ENCODE measurements at places on chromosomes 11 and 22.

- DNase-seq: no peak
Observed at GRCh38 chr11:116072133-116072532, 567.9 kb upstream of the CADM1 start.

DNA sequence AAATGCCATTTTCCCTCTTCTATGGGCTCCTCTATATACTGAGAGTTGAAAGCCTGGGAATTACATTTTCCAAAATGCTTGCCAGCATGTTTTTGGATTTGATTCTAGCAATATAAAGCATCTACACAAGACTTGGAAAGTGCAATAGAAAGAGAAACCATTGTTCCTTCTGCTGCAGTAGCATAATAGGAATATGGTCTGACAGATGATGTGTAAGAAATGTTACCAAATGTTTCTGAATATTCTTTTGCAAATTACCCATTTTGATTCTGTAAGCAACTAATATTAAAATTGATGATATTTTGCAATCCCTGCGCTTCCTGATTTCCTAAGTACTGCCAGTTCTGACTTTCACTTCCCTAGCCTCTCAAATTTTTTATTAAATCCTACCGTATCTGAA, 61.6 kb downstream of the CASP12 start:
- DNase-seq: no peak

DNA sequence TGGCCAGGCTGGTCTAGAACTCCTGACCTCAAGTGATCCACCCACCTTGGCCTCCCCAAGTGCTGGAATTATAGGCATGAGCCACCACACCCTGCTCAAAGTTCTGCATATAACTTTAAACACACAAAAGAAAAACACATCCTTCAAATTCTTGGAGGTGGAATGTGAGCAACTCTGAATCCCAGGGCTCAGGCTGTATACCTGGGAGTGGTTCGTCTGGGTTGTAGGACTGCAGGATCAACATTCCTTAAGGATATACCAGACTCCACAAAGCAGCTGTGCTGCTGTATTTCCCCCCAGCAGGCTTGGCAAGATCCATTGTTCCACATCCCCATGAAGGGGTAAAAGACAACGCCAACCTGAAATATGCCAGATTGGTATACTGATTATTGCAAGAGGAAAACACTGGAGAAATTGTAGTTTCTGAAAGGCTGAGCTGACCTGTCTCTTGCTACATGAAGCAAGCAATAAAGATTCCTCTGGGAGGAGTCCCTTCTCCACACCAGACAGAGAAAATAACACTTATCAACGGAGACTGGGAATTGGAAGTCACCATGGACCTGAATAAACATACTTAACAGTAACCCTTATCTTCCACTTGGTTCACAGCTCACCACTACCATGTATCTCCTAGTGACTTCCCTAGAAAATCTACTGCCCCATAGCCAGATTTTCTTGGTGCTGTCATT, 12.2 kb upstream of the RPS3 start:
- no peak for DNase-seq

- DNase-seq: no peak
Observed at GRCh38 chr11:103591554-103591953, 444.9 kb upstream of the DDI1 start.

DNA sequence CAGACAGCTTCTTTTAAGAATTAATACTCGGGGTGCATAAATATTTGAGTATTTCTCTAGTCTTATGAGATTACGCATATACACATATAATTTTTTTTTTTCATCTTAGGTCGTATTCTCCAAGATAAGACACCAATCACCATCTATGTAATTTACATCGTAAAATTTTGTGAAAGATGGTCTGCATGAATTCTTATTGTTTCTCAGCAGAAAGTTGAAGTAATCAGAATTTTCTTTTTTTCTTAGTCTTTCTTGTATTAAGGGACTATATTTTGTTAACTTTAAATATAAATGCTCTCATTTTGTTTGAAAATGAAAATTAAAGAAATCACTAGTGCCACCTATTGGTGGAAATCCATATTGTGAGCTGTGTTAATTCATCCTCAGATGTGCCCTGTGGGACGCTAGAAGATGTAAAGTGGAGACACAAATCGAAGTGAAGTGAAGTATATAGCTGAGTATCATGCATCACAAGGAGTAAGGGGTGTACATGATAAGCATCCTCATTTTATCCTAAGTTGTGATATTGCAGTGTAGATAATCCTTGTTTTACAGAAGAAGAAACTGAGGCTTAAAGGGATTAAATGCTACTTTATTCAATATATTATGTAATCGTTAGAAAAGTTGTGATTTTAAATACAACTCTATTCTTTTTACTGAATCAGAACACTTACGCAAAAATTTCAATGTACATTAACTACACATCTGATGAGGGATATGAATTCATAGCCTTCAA, 2084.3 kb downstream of the LRRC4C start:
- DNase-seq: peak; percentile 2

- DNase-seq: no peak
Observed at GRCh38 chr11:59944720-59945119, 6.5 kb downstream of the OOSP1 start.

- no peak for DNase-seq
Observed at GRCh38 chr11:129790106-129790505, 25.5 kb upstream of the TMEM45B start.

DNA sequence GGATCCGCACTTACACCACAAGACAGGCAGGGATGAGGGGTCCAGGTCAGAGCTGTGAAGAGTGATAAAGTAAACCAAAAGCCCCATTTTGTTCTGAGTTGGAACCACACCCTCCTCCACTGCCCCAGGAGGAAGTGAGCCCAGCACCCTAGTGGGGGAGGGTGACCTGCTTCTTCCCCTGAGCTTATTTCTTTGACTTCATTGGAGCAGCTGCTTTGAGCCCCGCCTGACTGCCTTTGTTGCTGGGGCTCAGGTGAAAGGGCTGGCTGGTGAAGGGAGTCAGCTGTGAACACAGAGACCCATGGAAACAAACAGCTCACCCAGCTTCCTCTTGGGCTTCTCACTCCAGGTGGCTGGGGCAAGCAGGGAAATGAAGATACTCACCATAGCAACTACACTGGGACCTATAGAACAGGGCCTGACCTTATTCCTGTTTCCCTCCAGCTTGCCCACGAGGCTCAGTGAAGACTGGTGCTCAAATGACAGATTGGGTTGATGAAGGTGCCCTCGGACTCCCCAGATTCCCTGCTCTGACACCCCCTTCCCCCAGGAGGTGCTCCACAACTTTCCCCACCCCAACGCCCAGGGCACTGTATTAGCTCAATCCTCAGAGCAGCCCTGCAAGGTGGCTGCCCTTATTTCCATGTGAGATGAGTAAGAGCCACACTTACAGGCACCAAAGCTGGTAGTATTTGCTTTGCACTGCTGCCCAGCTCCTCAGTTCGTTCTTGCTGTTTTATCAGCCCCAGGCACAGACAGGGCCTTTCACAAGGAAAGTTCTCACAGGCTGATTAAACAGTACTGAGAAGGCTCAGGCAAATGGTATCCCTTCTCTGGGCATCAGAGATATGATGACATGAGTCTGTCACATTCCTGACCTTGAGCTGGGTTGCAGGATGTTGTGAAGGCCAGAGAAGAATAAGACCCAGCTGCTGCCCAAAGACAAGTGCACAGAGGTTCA, 2.4 kb downstream of the UCP2 start:
- no peak for DNase-seq

- peak; percentile 34 for DNase-seq
Observed at GRCh38 chr11:119518746-119519730, 96.1 kb upstream of the THY1 start.

DNA sequence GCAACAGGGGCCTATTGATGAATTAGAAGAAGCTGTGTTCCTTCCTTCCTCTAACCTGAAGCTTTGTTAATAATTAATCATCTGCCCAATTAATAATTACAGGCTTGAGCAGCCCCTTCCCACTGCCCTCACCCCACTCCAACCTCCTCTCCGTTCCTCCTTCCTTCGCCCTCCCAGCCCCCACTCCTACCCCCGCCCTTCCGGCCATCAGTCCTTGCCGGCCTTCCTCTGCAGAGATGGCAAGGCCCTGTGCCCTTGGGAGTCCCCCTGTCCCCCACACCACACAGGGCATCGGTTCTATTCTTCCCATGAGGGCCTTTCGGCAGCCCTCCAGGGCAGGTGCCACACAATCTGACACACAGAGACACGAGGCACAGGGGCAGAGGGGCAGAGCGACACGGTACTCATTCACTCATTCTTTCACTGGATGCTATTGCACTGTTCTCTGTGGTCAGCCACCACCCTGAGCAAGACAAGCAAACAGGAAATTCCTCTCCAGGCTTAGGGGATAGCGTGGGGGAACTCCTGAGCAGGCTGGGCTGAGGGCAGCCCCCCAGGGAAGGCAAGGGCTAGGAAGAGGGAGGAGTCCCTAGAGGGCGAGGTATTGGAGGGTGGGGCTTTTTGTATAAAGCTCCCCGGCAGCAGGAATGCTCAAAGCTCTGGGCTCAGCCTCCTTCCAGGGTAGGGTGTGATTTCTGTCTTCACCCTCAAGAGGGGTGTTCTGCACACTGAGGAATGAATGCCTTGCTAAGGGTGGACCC, 14.7 kb downstream of the MGAT3 start:
- no peak for DNase-seq

GRCh38 chr11:103806130-103806895, 230.1 kb upstream of the DDI1 start:
- DNase-seq: peak; percentile 82

GRCh38 chr22:44956840-44957767, 52.7 kb downstream of the PHF21B start:
- no peak for DNase-seq

DNA sequence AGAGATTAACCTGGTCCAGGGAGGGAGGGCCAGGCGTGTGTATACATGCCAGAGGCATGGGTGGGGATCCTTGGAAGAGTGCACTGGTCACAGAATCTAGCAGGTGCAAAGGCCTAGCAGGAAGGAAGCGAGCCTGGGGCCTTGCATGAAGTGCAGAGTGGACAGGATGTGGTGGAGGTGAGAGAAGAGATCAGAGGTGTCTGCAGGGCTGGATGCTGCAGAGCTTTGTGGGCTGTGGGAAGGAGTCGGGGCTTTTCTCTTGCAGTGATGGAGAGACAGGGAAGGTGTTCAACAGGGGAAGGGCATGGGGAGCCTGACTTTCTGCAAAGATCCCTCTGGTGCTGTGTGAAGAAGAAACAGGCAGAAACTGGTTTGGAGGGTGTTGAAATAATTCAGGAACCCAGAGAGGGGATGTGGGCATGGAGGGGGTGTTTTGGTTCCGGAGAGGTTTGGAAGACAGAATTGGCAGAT, 2.5 kb upstream of the TPST2 start:
- DNase-seq: no peak

DNA sequence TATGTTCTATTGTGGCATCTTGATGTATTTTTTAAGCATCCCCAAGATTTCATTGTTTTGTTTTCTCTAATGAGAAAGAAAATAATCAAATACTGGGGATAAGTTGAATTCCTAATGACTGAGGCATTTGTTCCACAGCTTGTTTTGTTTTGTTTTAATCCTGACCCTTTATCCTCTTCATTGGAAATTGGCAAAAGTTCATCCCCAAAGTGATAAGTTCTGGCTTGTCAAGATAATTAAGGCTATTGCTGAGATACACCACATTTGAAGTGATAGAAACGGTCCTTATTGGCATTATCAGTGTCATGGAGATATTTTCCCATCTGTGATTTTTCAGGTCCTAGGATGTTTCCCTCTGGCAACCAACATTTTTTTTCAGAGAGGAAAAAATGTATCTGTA, 65.0 kb downstream of the SLC36A4 start:
- no peak for DNase-seq

DNA sequence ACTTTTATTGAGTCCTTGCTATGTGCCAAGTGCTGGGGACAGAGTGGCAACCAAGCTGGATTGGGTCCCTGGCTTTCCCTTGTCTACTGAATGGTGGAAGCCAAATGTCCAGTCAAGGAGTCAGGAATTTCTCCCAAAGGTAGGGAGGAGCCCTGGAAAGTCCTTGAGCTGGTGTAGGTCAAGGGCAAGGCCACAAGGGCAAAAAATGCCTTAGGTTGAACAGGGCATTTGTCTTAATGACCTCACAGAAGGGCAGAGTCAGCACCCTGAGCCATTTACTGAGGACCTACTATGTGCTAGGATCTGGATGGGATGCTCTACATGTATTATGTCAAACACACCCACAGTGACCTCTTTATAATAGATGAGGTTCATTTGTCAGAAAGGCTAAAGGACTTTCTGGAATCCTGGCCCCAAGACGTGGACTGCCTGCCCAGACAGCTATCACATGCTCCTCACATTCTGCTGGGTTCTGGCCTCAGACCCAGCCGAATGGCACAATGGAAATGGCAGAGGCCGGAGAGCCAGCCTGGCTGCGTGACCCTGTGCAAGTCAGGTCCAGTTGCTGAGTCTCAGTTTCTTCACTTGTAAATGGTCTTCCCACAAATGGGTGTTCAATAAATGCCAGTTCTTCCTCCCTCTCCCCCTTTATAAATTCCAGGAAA, 17.7 kb downstream of the MOGAT2 start:
- no peak for DNase-seq

GRCh38 chr22:20090730-20091240, 10.7 kb downstream of the DGCR8 start:
- DNase-seq: no peak

Data from astrocyte of the cerebellum (primary cell).